ENCODE measurements at places on chromosomes 1 and 21. TPM values are rescaled to one million over a fixed set of nuclear protein-coding genes. Genes with fewer than 3 reads are reported as not detected.

REN gene
- total RNA-seq = 0.11 TPM

URB1 gene
- 14.6 TPM for total RNA-seq

FCGR3A gene
- total RNA-seq = not detected

TSPAN1 gene
- total RNA-seq = 0.33 TPM

SEC16B gene
- total RNA-seq = 0.54 TPM

RAB3B gene
- 2.2 TPM for total RNA-seq

FLG gene
- total RNA-seq = not detected

All from dermis lymphatic vessel endothelial cell (primary cell).